ENCODE measurements at places on chromosomes 12 and 14.

GRCh38 chr12:98786653-98787052 lies 141.6 kb downstream of the APAF1 start:
- DNase-seq: no peak

- peak; percentile 32 for DNase-seq
Measured at GRCh38 chr14:63468294-63468693, 74.9 kb downstream of the PPP2R5E start.

- no peak for DNase-seq
Measured at GRCh38 chr14:46626876-46627275, 24.7 kb downstream of the RPL10L start.

- no peak for DNase-seq
Measured at GRCh38 chr12:13835652-13836051, 145.8 kb downstream of the GRIN2B start.

DNA sequence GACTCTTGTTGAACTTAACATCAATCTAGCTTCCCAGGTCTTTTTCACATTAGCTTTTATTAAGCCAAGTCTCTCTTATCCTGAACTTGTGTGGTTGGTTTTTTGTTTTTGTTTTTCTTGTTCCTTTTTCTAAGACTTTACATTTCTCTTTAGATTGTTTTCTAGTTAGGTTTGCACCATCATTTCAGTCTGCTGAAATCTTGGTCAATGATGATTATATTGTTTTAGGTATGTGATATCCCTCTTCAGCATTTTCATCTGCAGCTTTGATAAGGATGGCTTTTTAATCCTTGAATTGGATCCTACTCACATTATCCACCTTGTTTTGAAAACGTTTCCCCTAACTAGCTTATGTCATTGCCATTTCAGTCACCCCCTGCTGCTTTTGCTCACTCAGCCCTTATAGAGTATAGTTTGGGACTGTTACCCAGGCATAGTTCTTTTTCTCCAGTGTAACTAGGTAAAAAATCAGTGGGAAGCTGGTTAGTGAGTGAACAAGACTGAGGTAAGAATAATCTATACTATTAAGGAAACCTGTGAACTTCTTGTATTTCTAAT lies 22.0 kb downstream of the YLPM1 start:
- no peak for DNase-seq

- DNase-seq: no peak
Measured at GRCh38 chr14:58829594-58829993, 191.8 kb downstream of the DACT1 start.

DNA sequence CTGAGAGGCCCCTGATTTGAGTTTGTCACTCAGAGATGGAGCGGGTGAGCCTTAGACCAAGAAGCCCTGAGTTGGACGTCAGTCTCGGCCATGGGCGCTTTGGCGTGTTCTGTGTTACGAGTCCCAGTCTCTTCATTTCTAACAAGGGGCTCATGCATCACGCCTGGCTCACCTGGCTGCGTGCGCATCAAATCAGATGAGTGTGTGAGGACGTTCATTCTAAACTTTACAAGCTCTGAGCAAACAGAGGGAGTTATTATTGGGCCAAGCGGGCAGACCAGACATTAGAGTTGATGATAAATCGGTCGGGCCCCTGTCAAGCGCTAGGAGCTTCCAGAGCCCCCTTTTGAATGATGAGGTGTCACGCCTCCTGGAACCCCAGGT lies 117.2 kb downstream of the CALM1 start:
- no peak for DNase-seq

Data from HT1080 (cell line).